Mesenteric fat pad (tissue), 1 donor: ENCODE measurements at places on chromosomes 6 and 20. TPM values are rescaled to one million over a fixed set of nuclear protein-coding genes. Genes with fewer than 3 reads are reported as not detected.

DNA sequence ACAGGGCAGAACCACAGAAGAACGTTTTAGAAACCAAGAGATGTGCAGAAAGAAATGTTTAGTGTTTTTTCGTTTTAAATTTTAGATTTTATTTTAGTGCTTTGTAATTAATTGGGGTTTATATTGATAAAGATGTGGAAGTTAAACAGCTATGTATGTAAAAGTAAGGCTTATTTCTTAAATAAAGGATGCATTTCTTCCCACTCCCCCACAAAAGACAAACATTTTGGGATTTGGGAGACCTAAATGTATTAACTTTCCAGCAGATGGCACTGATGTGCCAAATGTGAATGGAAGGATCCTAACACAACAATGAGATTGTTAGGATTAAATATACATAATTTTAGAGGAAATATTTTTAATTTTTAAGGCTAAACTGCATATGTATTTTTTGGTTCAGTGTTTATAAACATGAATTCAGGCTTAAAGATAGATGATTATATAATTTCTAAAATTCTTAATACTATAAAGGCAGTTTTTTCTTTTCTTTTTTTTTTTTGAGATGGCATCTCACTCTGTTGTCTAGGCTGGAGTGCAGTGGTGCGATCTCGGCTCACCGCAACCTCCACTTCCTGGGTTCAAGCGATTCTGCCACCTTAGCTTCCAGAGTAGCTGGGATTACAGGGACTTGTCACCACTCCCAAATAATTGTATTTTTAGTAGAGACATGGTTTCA, 12.0 kb downstream of the PFDN4 start:
- DNase-seq, result no peak

GRCh38 chr6:12363651-12364381, 73.7 kb downstream of the EDN1 start:
- no peak for DNase-seq

GRCh38 chr6:22113026-22113766, 183.6 kb downstream of the PRL start:
- no peak for DNase-seq

DNA sequence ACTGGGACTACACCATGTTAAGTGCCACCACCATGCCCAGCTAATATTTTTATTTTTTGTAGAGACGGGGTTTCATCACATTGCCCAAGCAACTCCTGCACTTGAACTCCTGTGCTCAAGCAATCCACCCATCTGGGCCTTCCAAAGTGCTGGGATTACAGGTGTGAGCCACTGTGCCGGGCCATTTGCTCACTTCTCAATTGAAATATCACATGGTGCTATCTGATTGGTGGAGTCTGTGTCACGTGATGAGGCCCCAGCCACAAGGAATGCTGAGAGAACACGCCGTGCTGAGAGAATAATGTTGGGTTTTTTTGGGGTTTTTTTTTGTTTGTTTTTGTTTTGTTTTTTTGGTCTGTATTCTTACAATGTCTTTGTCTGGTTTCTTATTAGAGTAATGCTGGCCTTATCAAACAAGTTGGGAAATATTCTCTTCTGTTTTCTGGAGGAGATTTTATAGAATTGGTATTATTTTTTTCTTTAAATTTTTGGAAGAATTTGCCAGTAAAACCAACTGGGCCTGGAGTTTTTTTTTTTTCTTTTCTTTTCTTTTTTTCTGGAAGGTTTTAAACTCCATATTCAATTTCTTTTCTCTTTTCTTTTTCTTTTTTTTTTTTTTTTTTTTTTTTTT, 183.2 kb upstream of the KCNG1 start:
- no peak for DNase-seq

- no peak for DNase-seq
Observed at GRCh38 chr6:99521633-99522151, 6.5 kb upstream of the USP45 start.

- no peak for DNase-seq
Observed at GRCh38 chr6:29419516-29419915, 4.8 kb downstream of the OR12D1 start.

DNA sequence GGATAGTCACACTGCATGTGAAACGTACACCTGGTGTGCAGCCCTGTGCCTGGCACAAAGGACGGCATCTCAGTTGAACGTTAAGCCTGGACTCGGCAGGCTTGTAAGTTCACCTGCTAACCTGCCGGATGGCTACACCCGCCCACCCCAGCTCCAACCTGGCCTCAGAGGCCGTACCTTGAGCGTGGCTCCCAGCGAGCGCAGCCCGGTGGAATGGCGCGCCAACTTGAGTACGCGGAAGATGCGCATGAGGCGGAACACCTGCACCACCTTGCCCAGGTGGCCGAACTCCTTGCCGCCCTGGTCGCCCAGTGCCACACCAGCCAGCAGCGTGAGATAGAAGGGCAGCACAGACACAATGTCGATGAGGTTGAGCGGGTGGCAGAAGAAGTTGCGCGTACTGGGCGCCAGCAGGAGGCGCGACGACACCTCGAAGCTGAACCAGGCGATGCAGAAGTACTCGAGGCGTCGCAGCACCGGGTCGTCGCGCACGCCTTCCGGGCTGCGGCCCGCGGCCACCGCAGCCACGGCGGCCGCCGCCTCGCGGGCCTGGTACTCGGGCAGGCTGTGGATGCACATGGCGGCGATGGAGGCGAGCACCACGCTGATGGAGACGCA, 3.3 kb downstream of the KCNS1 start:
- DNase-seq, result no peak

DNA sequence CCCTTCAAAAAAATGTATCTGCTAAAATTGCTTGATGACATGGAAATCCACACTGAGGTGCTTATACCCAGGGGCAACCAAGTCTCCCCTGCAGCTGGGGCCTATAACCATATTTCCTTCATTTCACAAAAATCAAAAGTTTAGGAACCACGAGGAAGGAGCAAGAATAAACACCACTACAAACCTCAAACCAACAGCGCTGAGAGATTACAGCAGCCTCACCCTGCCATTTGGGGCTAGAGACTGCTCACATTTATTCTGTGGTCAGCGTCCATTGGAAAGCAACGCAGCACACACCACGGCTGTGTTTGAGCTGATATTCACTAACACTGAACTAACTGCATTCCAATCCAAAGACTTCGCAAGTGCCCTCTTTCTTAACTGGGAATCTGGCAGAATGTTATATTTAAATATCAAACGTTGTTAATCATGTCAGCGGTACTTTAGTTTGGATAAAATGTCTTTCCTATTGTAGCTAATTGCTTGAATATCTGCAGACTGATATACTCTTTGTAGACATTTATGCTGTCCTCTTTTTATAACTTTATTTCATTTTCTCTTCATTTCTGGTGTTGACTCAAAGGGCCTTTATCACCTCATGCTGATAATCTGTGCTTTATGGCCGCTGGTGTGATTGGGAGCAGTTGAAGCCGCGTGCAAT, 94.6 kb downstream of the FOXA2 start:
- DNase-seq, result no peak

DNA sequence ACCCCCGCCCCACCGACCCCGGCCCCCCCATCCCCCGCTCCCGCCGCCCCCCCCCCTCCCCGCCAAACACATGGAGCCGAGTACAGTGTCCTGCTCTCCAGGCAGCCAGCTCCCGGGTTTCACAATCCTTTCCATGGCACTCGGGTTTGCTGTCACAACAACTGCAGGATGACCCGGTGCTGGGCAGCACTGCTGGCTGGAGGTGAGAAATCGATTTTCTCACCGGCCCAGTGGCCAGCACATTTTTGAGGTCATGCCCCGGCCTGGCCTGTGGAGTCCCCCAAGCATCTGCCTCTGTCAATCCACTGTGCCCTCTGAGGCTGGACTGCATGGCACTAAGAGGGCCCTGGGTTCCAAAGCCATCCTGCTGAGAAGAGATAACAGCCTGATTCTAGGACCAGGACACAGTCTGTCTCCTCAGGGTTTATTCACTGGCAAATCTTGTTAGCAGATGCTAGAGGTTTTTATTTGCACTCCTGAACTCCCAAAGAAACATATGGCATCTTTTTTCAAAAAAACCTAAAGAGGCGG, 129.5 kb downstream of the NFATC2 start:
- DNase-seq, result no peak

DNA sequence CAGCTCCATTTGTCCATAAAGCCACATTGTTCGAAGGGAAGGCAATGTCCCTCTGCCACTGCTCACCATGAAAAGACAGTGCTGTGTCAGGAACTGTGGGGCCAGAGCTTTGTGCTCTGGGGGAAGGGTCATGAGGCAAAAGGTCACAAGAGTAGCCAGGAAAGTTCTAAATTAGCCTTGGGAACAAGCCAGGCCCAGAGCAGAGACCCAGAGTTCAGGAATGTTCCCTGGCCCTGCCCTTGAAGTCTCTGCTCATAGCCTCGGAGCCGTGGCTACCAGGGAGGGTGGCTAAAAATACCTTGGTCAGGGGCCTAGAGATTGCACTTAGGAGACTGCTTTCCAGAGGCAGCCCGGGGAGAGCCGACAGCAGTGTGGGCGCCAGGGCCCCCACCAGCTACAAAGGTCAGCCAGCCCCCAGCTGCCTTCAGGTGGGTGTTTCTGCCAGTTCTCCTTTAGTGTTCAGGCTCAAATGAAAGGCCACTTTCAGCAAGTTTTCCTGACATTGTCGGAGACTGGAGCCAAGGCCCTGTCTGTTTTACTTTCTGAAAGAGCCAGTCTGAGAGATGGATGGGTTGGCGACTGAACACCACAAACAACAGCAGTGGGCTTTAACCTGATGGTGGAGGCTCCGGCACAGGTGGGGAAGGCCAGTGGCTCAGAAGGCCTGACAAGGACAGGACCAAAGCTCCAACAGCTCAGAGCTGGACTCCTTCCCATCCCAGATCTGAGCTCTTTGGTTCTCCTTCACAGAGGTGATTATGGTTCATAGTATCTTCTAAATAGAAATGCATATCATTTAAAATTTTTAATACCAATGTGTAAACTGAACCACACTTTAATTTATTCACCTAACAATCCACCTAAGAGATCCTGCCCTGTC, 76.2 kb downstream of the CDH26 start:
- no peak for DNase-seq

DNA sequence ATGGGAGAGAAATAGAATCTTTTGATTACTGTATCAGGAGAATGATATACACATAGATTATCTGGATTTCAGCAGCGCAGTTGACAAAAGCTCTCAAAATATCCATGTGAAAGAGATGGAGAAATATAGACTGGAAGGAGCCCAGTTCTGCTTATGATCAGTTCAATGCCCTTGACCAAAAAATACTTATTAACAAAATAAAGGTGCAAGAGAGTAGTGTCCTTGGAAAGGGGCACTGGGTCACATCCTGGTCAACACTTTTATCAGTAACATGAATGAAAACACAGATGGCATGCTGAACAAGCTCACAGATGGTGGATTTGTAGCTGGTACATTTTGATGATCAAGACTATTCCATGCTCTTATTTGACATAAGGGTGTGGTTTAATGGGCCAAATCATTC, 63.9 kb upstream of the PLEKHG1 start:
- no peak for DNase-seq

DNA sequence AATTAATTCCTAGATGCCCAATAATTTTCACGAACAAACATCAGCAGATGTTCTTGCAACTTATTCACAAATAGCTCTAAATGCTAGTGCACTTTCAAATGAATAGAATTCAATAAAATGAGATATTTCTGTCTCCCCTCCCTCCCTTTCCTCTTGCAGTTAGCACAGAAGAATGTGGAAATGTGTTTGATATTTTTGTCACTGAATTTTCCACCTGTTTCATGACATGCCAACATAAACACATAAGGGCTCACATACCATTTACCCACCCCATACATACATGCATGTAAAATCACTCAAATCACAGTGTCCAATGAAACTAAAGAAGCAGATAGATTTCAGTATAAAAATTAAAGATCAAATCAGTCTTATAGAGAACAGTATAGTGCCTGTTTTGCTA, 746.9 kb upstream of the MARCKS start:
- no peak for DNase-seq

DNA sequence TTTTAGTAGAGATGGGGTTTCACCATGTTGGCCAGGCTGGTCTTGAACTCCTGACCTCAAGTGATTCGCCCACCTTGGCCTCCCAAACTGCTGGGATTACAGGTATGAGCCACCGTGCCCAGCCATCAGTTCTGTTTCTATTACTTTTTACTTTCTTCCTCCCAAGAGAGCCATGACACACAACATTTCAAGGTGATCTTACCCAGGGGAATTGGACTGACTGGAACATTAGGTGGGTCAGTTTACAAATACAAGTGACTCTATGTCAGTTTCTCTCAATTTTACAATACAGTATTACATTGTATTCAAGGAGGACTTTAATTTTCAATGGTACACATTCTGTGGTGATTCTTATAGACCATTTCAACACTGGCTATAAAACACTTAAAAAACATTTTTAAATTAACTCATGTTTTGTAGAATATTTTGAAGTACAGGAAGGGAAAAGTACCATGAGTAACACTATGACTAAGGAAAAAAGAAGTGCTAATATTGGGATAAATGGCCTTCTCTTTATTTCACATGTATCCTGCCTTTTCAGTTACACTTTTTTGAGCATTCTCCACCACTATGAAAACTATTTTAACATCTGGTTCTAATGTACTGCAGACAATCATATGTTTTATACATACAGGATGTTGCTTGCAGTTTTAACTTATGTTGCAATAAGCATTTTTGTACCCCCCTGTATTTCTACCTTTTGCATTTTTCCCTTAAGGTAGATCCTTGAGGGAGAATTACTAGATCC, 8.4 kb downstream of the TPBG start:
- DNase-seq, result no peak

- no peak for DNase-seq
Observed at GRCh38 chr20:63367446-63368055, 6.4 kb upstream of the CHRNA4 start.

DNA sequence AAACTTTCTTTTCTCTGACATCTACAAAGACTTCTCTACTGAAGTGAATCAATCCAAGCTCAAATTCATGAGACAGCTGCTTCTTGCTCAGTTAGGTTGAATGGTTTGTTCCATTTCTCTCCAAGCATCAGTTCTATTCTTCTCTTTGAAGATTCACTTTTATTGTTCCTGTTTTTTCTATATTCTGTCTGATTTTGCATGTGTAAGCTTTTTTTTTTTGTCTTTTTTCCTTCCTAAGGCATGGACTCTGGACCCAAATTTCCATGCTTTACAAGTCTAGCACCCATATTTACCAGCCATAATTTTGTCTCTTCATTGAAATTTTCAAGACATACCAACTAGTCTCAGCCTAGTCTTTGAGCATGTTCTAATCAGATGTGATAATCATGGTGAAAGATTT, 25.9 kb upstream of the STXBP5 start:
- DNase-seq, result no peak

DNA sequence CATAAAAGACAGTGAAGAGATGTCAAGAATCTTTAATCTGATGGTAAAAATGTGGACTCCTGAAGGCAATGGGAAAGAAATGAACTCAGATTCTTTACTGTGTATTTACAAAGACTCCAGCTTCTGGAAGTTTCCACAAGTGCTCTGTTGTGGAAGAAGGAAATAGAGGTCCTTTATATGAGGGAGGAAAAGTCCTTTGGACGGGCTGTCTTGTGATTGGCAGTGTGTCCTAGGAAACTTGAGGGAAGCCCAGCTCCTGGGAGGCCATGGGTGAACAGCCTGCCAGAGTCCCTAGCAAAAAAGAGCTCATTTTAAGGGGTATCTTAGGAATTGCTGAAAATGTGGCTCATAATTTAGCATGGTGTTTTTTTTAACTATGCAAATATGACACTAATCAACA, 92.0 kb downstream of the RNASET2 start:
- no peak for DNase-seq

Gene EYS
- total RNA-seq, result 0.48 TPM

Gene CYP39A1
- total RNA-seq, result 1.1 TPM

Gene AGPAT4
- 8.0 TPM for total RNA-seq

Gene KCNQ2
- total RNA-seq, result not detected

Gene CST4
- total RNA-seq, result not detected

Gene PIGU
- total RNA-seq, result 11.7 TPM

Gene C20orf141
- 0.84 TPM for total RNA-seq

Gene SNAI1
- 19.1 TPM for total RNA-seq

Gene ADGRG6
- 8.0 TPM for total RNA-seq

Gene ESF1
- 17.3 TPM for total RNA-seq

Gene BTNL2
- not detected for total RNA-seq
